Kasumi-1 (cell line): ENCODE measurements at places on chromosomes 4 and X.

GRCh38 chr4:40722576-40723161 is 27.1 kb upstream of the NSUN7 start:
- no peak for DNase-seq

DNA sequence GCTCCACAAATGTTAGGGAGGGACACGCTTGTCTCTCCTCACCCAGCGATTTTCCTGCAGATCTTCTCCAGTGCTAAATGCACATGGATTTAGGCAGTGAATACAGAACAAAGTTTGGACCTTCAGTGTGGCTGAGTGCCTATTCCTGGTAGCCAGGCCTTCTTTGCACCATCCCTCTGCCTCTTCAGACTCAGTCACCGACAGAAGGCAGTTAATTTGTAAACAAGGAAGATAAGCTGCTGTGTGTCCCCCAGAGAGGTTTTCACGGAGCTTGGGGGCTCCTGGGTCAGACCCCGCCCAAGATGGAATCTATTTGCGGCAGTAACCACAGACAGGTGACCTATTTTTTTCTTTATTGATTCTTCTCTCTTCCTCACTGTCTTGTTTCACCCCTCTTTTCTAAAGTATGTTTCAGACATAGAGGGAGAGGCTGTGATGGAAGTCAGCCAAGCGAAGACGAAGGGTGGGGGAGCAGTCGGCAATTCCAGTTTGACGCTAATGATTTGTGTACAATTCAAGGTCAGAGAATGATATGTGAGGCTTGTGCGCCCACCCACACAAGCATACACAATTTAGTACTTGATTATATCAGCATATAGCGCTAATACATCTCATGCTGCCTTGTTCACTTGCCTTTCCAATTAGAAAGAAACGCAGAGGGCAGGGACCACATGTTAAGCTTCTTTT is 200.8 kb downstream of the MGST2 start:
- no peak for DNase-seq

- DNase-seq, result no peak
Measured at GRCh38 chr4:105318486-105318885, 155.4 kb downstream of the PPA2 start.

DNA sequence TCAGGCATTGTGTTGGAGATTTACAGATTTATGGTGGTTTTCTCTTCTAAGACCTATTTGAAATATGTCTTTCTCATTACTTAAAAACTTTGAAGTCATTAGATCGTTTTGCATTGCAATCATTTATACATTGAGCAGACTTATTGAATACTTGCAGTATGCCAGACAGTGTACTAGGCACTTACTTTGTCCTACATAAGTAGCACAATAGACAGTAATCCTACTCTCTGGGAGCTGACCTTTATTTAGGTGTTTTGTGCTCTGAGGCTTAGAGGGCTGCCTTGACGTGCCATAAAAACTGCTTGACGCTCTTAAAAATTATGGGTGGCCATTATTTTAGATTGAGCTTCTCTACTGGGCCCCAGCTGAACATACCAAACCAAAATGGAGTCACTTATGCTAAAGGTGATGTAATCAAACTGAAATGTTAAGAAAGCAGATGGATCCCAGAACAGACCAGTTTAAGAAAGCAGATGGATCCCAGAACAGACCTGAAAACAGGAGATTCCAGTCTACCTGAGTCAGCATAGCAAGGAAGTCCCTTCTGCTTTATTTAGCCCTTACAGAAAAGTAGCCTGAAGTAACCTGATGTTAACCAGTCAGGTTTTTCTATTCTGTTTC is 42.4 kb downstream of the PTTG2 start:
- no peak for DNase-seq

DNA sequence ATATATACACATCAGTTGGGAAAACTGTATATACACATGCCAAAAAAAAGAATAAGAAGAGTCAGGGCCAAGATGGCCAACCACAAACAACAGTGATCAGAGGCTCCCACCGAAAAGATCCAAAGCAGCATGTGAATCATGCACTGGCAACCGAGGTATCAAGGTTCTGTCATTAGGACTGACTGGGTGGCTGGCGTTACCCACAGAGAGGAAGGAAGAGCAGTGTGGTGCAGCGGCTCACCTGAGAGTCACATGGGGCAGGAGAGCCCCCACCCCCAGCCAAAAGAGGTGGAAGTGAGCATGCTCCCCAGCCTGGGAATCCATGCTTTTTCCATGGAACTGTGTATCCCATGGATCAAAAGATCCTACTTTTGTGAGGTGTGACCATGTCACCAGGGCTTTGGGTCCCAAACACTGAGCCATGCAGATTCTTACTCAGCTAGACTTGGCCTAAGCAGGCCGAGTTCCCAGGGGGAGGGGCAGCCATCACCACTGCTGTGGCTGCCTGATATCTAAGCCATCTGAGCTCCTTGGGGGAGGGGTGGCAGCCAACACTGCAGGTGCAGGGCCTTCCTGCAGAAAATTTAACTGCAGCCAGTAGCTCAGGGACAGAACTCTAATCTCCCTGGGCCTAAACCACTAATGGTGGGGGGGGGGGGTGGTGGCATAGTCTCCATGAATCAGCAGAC is 52.8 kb downstream of the P2RY10 start:
- DNase-seq, result no peak

DNA sequence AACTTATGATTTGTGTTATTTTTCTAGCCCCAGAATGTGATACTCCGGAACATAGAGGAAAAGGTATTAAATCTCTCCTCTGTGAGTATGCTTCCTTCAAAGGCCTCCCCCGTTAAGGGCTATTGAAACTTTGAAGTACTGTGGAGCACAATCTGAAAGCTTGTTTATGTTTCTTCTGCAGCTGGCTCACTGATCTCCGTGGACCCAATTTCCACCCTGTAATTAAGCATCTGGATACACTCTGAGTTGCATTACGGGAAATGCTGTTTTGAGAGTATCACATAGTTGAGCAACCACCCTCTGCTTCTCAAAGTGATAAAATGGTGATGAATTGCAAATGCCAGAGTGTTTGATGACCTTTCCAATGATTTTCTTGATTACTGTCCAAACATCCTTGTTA is 296.8 kb upstream of the PABPC5 start:
- no peak for DNase-seq

GRCh38 chr4:166903408-166903807 is 330.9 kb downstream of the SPOCK3 start:
- no peak for DNase-seq

DNA sequence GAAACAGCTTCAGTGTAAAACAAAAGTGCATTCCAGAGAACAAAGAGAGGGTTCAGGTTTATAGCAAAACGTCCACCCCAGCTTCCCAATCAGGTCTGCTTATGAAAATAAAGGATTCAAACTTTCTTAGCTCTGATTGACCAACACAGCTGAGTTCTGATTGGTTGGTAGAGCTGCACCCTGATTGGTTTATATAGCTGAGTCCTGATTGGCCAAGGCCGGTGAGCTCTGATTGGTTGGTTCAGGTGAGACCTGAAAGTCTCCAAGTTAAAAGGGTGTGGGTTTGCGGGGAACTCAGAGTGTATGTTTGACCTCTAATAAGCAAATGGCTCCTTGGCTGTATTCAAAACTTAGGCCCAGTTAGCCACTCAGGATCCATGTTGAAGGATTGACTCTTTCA is 20.9 kb downstream of the CLRN2 start:
- DNase-seq, result no peak

- no peak for DNase-seq
Measured at GRCh38 chr4:149857446-149857845, 41.8 kb upstream of the IQCM start.

DNA sequence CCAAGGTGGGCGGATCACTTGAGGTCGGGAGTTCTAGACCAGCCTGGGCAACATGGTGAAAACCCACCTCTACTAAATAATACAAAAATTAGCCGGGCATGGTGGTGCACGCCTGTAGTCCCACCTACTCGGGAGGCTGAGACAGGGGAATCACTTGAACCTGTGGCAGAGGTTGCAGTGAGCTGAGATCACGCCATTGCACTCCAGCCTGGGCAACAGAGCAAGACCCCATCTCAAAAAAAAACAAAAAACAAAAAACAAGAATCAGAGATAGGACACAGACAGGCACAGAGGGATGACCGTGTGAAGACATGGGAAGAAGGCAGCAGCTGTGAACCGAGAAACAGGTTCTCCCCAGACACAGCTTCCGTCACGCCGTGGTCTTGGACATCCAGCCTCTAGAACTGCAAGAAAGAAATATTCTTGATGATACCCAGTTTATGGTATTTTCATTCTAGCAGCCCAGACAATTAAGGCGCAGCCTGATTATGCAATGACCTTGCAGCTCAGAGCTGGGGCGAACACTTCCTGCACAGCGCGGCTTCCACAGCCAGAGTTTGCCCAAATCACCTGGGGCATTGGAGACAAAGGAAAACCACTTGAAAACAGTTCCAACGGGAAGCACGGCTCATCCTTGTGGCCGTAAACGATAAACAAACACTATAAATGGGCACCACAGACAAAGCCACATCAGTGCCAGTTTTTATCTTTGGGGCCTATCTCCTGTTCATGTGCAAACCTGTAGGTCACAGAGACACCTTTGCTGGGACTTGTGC is 4.2 kb upstream of the ARSD start:
- DNase-seq, result no peak

- DNase-seq, result no peak
Measured at GRCh38 chrX:109601486-109601885, 23.5 kb downstream of the KCNE5 start.

DNA sequence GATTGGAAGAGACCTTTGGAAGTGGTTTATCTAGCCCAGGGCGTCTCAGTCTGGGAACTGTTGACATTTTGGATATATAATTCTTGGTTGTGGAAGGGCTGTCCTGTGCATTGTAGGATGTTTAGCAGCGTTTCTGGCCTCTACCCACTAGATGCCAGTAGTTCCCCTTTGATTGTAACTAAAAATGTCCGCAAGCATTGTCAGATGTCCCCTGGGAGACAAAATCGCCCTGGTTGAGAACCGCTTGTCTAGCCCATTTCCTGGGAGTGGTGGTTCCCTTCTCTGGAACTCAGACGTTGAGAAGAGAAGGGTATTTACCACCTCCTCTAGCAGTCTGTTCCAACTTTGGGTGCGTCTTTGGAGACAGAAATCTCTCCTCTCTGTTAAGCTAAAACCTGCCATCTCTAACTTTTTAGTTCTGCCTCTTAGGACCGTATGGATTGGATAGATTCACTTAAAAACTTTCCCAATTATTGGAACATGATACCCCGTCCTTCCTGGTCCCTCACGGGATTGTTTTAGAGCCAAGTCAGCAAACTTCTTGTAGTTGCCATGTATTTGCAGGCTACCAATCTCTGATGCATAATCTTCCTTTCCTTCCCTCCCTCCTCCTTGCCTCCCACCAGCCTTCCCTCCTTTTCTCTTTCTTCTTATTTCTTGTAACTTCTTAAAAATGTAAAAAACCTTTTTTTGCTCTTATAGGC is 13.9 kb downstream of the TMEM165 start:
- DNase-seq, result peak; percentile 97

- DNase-seq, result no peak
Measured at GRCh38 chrX:69231903-69232302, 66.7 kb upstream of the PJA1 start.

- no peak for DNase-seq
Measured at GRCh38 chrX:19790829-19791228, 96.6 kb downstream of the SH3KBP1 start.

DNA sequence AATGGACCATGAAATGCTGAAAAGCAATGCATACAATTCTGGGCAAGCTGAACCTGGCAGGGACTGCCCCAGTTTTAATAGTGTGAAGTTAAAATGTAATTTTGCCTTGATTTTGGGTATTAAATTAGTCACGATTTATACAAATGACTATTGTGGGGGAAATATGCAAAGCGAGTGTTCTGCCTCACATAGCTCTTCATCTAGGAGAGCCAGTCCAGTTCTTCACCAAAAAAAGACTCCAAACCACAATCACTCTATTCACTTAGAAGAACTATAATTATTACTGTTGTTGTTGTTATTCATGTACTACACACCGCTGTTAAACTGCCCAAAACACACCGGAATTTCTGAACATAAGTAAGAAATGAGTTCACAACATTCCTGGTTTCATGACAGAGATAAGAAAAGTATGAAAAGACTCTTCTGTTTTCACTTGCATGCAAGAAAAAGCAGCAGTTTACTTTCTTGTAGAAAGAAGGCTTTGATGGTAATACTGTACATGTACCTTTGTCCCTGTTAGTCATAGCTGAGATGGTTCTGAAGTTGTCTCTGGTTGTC is 101.9 kb downstream of the QRFPR start:
- DNase-seq, result no peak

GRCh38 chrX:39724544-39724943 is 373.2 kb downstream of the BCOR start:
- DNase-seq, result no peak

GRCh38 chr4:187770345-187770744 is 225.2 kb upstream of the ZFP42 start:
- DNase-seq, result no peak

DNA sequence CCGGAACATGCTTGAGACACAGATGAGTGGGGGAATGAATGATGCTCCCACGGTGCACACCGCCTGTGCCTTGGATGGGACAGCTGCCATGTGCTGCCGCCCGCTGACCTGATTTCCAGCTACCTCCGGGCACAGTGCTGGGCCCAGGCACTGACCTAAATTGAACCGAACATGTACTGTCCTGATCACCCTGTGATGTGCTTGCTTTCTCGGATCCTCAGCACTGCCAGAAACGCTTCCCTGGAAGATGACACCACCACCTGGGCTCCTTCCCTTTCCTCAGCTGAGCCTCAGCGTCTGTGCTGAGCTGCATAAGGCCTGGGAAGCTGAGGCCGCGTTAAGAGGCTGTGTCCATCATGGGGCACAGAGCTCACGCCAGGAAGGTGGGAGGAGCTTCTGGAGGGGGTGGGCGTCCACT is 39.3 kb upstream of the MXD4 start:
- no peak for DNase-seq

- no peak for DNase-seq
Measured at GRCh38 chr4:99411041-99411440, 24.1 kb downstream of the ADH7 start.

DNA sequence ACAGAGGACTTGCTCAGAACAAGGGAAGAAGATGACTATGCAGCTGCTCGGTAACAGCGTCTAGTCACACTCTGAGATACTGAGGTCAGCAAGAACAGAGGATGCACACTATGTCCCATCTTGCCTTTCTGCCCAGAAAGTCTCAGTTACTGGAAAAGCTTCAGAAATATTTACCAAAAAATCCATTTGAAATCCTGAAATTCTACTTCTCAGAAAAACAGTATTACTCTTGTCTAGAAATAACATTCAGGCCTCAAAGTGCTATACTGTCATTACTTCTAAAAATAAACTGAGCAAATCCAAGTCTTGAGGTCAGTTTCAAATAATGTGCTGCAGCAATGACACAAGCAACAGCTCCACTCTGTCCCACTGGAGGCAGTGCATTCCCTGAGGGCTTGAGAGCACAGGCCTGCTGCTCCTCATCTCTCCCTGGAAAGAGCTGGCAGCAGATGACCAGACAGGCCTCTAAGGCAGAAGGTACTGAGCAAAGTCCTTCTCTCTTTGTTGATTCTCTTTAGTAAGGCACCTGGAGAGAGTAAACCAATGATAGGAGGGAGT is 76.9 kb downstream of the CAMK2D start:
- no peak for DNase-seq

- no peak for DNase-seq
Measured at GRCh38 chr4:123869286-123870215, 473.0 kb downstream of the SPRY1 start.

- no peak for DNase-seq
Measured at GRCh38 chr4:41256131-41256739, 493 bp upstream of the UCHL1 start.

- no peak for DNase-seq
Measured at GRCh38 chrX:16953606-16954211, 7.3 kb downstream of the REPS2 start.
